ENCODE measurements at places on chromosomes 7 and 10.

DNA sequence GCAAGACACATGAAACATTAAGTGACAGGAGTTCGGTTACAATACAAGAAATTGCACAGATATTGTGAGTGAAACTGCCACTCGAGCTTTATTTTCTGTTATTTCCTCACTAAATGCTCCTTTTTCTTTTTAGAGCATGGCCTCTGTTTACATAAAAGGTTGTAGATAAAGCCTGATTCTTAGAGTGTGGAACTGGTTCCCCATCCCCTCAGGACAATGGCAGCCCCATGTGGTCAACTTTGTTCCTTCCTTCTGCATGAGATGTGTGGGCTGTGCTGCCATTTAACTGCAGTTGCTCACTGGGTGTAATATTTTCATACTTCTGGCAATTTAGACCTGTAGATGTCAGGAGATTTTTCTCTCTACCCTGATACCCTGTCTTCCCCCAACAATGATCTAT is 70.2 kb downstream of the LRGUK start:
- no peak for DNase-seq

GRCh38 chr7:44981035-44981706 is 2.4 kb upstream of the MYO1G start:
- DNase-seq = no peak

DNA sequence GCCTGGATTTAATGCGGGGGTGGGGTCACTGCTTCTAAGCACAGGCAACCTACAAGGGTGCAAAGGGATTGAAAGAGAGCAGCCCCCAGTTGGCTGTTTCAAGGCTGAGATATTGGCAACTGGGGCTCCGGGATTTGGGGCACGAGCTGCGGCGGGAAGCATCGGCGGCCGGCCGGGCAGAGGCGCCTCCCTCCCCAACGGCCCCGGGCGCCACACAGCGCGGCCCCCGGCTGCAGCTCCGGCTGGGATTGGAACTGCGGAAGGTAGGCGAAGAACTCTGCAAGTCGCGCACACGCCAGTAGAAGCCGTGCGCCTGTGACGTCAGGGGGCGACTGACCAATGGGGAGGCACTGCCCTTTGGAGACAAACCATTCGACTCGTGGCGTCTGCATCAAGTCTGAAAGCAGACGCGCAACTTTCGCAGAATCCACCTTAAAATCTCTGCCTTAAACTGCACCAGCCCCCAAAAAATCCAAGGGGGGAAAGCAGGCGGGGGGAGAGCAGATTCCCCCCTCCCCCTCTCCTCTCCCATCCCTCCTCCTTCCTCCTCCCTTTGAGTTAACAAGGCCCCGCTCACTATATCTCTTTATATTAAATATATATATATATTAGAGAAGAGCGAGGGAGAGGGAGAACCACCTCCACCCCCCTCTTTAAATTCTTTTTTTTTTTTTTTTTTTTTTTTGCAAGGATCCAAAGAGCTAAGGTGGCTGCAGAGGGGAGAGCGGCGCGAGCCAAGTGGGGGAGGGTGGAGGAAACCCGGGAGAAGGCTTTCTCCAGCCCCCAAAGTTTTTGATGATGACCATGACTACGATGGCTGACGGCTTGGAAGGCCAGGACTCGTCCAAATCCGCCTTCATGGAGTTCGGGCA is at the start of gene DLX6:
TSS of gene DLX6 (plus strand) at position 371 of the 872 bp plus-strand sequence. CDS start at position 796, 425 bp downstream.
- DNase-seq = peak; percentile 98

DNA sequence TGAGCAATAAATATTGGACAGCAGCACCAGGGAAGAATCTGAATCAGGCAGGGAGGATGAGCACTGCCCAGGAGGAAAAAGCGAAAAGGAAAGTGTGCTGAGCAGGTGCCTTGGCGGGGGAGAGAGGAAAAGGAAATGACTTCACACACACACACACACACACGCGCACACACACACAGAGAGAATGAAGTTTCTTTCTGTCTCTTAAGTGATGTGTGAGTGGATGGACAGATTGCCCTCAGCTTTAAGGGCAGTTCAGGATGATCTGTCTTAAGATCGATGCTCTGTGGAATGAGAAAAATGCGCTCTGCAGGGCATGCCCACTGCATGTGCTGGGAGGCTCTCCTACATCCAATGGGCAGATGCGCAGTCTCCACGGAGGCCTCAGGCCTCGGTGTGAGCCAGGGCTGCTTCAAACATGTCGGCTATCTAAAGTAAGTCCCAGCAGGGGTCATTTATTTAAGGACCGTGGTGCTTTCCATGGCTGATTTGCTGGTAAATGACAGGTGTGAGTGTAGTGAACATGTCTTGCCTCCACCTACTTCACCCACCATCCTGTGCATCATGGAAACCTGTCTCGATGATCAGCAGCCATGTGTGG is 2.5 kb upstream of the ACBD5 start:
- DNase-seq = peak; percentile 78

DNA sequence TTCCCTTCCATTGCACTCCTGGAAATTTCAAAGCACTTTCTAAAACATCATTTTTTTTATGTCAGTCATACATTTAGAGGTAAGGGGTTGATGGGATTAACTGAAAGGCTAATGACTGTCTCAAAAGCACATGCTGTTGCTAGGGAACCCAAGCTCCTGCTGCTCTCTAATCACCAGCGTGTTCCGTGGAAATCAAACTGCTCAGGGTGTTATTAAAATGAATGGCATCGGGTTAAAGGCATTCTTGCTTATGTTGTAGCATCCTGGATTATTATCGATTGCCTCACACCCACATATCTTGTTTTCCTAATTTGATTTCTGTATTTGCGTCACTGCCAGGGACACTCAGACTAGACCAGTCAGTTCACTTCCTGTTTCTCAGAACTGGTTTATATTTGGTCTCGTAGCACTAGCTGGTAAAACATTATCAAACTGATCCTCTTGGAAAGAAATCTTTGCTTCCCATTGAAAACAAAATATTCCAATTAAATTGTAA is 216.5 kb upstream of the MKLN1 start:
- DNase-seq = peak; percentile 67

- no peak for DNase-seq
Measured at GRCh38 chr7:1666317-1666822, 3.7 kb upstream of the ELFN1 start.

DNA sequence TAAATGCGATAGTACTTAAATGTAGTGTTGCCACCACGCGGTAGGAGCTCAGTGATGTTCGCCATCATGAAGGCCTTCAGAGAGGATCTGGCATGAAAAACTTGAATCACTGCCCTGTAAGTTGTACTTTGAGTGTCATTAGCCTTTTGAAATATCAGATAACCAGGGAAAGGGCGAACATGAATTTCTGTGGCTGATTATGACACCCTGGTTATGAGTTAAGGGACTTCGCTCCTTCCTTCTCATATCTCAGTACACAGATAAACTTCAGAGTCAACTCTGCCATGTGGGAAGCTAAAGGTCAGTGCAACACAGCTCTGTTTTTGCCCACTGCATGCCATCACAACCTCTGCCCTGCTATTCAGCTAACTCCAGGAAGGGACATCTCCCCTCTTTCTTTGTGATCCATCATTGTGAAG is 8.9 kb upstream of the ACSL5 start:
- DNase-seq = no peak

GRCh38 chr10:119165171-119166117 is at the start of gene SFXN4:
Gene SFXN4 (minus strand): TSS chr10:119165714. CDS start chr10:119165647, 67 bp downstream.
- peak; percentile 84 for DNase-seq

GRCh38 chr7:20749906-20750305 is 36.8 kb downstream of the SP8 start:
- no peak for DNase-seq

DNA sequence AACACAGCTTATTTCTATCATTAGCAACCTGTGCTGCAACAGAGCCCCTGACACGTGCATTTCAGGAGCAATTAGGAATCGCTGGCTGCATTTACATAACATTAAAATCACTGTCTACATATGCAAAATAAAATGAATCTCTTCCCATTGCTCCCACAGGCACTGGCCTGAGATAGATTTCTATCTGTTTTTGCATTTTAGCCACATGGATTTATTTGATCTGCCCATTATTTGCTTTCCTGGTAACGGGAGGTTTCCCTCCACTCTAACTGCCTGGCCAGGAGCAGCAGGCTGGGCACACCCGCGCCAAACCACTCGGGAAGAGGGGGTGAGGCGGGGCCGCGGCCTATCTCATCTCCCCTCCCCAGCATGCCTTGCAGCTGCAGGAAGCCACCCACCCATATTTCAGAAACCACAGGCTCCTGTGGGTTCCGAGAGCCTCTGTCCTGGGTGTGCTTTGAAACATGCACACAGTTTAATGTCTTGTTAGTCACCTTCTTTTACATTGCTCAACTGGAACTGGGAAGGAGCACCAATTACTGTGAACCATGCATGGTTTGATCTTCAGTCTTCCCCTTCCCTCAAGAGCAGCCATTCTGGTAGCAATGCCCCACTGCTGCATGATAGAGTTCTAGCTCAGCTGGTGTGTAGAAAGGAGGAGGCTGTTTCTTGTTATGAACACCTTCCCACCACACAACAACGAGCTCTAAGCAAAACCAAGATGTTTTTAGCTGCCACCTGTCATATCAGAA is 37.7 kb upstream of the IKZF1 start:
- no peak for DNase-seq

GRCh38 chr7:27204851-27205322 is 5.0 kb upstream of the HOXA13 start:
- DNase-seq = no peak

GRCh38 chr7:141150465-141150864 is 76.6 kb downstream of the TMEM178B start:
- DNase-seq = no peak

- no peak for DNase-seq
Measured at GRCh38 chr7:94382132-94382531, 12.6 kb upstream of the COL1A2 start.

GRCh38 chr10:129910861-129911260 is 53.2 kb downstream of the EBF3 start:
- no peak for DNase-seq

DNA sequence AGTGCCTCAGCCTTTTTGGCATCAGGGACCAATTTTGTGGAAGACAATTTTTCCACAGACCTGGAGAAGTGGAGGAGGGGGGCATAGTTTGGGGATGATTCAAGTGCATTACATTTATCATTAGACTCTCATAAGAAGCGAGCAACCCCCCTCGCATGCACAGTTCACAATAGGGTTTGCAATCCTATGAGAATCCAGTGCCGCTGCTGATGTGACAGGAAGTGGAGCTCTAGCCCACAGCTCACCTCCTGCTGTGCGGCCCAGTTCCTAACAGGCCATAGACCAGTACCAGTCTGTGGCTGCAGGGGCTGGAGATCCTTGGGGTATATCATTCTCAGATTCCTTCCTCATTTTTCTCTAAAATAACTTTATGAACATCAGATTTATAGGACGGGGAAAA is 50.8 kb downstream of the ATAD1 start:
- DNase-seq = no peak

DNA sequence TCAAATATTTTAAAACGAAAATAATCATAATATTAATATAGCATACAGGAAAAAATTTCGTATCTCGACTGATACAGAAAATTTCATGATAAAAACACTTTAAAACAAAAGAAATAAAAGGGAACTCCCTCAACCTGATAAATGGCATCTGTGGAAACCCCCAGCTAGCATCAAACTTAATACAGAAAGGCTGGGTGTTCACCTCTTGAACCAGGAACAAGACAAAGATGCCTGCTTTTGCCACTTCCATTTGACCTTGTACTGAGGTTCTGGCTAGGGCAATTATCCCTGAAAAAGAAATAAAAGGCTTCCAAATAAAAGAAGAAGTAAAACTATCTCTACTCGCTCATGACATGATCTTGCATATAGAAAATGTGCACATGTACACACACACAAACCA is 2.5 kb upstream of the ALOX5 start:
- no peak for DNase-seq

- DNase-seq = no peak
Measured at GRCh38 chr10:55232553-55232952, 431.5 kb upstream of the PCDH15 start.

DNA sequence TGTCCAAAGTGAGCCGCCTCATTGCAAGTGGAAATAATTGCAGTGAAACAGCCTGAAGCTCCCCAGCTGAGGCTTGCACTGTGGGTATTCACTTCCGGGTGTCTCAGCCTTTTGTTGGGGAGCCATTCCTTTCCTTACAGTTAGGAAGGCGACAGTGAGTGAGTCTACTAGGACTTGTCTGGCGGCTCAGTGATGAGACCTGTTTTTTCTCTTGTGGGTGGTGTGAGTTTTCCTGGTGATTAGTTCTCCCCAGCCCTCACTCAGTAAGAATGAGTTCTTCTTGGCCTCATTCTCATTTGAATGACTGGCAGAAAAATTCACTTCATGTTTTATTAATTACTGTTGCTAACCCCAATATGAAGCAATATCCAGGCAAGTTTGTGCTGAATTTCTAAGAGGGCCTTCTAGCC is 2.6 kb downstream of the PGAM1 start:
- DNase-seq = no peak

Measured in NCI-H146 (cell line).